Astrocyte (in vitro differentiated cells and primary cell): ENCODE measurements at places on chromosomes 5 and 9.
A peak's percentile ranks its signal among the peaks of the same experiment; 100 is the strongest.

DNA sequence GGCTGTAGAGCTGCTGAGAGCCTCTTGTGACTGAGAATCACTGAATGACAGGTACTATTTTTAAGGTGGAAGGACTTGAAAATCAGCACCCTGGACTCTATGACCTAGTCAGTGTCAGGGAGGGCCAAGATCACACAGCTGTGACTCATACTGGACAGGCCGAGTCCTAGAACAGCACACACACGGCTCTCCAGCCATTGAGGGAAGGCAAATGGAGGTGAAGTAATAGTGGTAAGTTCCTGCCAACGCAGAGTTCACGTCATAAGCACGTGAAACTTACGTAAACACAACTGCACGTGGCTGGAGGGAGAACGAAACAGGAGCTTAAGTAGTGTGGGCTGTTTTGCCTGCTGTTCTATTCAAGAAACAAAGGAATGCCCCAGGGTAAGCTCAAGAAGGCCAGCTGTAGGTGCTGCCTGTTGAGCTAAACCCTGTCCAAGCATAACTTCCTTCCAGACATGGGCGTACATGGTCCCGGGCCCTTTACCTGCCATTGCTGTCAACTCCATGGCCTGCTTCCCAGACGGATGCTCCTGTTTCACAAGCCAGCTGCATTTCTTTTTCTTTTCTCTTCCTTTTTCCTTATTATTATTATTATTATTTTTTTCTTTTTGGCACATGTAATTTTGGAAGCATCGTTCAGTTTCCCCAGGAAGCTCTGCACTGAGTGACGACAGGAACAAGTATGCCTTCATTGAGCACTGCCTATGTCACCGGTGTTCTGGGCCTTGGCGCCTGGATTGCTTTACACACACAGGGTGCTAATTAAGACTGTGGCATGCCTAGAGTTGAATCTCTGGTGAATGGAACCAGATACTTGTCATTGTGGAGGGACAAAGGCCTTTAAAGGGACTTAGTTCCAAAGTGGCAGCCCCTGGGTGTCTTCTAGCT is 10.2 kb upstream of the LCP2 start:
- peak; percentile 41 for DNase-seq
- no peaks in the 10 kb centered on the region for H3K4me1 ChIP-seq
- H3K27me3 ChIP-seq = peaks cover 2% of the 10 kb centered on the region
- no peak overlapping the region for H3K4me3 ChIP-seq

GRCh38 chr9:137383784-137384756 is 38.9 kb downstream of the EXD3 start:
- H3K36me3 ChIP-seq = no peaks in the 10 kb centered on the region
- no peak overlapping the region for H3K27ac ChIP-seq
- H3K4me3 ChIP-seq = no peak overlapping the region
- peak; percentile 20 for DNase-seq

DNA sequence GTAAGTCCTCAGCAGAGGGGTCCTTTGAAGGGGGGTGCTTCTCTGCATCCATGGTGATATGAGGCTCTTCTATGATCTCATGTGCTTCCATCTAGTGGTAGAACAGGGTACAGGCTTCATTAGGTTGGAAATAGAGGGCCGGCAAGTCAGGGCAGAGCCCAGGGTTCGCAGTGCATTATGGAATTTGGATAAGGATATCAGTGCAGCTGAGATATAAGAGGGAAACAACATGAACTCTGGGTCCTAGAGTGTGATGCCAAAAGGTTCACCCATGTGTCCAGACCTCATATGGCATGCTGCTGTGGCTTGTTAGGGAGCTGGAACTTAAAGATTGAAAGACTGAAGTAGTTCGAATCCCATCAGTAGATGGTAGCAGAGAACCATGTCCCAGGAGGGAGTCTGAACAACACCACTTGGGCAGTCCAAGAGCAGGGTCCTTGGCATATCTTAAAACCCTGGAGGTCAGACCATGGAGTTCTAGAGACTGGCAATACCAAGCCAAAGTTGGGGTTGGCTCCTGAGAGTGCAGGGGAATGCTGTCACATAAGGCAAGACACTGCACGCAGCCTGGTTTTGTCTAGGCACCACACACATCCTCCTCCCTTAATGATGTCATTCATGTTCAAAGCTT is 2.3 kb downstream of the FAM221B start:
- H3K4me3 ChIP-seq = no peak overlapping the region
- no peak overlapping the region for H3K27ac ChIP-seq
- H3K36me3 ChIP-seq = no peaks in the 10 kb centered on the region
- no peaks in the 10 kb centered on the region for H3K27me3 ChIP-seq

DNA sequence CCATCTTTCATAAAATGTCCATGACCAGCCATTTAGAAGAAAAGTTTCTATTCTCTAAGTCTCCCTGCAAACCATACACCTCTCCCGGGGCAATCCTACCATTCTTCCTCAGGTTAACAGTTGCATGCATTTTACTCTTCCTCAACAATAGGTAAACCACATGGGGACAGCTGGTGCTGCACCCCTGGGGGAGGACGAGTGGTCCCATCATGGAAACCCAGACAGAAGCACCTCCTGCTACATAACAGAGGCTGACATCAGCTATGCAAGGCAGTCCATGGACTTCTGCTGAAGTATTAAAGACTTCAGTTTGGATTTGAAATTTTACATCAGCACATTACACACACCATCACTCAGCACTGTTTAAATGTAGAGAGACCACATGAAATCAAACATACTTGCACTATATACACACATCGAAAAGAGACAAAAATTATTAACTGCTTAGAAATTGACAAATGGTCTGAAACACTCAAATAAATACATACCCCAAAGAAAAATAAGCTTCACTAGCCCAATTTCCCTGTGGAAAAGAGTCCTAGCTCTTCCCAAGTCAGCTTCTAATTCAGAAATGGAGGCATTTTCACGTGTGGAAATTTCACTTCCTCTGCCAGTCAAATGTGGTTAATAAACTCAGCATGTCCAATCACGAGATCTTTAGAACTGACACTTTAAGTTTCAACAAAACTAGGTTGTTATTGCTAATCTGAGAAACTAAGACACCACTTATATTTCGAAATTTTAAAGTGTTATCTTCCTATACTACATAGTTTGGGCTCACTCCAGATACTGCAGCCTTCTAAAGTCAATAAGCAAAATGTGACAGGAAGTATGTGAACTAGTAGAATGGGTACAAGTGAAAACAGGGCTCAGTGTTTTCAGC is 173.4 kb downstream of the ROR2 start:
- peak; percentile 31 for DNase-seq
- H3K4me3 ChIP-seq = no peak overlapping the region
- no peak overlapping the region for H3K27ac ChIP-seq
- peaks cover 24% of the 10 kb centered on the region for H3K27me3 ChIP-seq
- no peaks in the 10 kb centered on the region for H3K36me3 ChIP-seq

- no peak for DNase-seq
- H3K4me1 ChIP-seq = peaks cover 3% of the 10 kb centered on the region
- H3K27ac ChIP-seq = no peak overlapping the region
Measured at GRCh38 chr9:119880361-119880760, 511.1 kb upstream of the BRINP1 start.
